Fibroblast of mammary gland (primary cell): ENCODE measurements at places on chromosomes 4 and X.
A peak's percentile ranks its signal among the peaks of the same experiment; 100 is the strongest.

GRCh38 chr4:142567199-142567598 lies 278.9 kb downstream of the INPP4B start:
- DNase-seq = no peak

DNA sequence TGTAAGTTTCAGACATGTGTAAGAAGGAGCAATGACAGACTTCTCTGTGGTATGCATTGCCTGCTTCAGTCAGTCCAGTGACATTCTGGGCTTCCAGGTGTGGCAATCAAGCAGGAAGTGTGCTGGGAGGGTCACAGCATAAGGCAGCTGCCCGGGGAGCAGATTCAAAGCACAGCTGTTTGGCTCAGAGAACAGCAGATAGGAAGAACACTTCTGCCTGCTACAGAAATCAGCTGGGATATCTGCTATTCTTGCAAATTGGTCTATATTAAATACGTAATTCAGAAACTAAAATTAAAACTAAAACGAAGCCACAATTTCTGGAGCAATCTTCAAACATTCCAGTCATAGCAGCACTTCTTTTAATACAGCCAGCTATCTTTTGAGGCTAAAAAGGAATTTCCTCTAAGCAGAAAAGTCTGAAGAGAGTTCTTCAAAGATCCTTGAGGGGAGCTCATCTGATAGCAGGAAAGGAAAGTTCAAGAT lies 47.5 kb upstream of the GALNT7 start:
- no peak for DNase-seq

- peak; percentile 41 for DNase-seq
Observed at GRCh38 chr4:186021461-186022167, 47.3 kb upstream of the TLR3 start.

DNA sequence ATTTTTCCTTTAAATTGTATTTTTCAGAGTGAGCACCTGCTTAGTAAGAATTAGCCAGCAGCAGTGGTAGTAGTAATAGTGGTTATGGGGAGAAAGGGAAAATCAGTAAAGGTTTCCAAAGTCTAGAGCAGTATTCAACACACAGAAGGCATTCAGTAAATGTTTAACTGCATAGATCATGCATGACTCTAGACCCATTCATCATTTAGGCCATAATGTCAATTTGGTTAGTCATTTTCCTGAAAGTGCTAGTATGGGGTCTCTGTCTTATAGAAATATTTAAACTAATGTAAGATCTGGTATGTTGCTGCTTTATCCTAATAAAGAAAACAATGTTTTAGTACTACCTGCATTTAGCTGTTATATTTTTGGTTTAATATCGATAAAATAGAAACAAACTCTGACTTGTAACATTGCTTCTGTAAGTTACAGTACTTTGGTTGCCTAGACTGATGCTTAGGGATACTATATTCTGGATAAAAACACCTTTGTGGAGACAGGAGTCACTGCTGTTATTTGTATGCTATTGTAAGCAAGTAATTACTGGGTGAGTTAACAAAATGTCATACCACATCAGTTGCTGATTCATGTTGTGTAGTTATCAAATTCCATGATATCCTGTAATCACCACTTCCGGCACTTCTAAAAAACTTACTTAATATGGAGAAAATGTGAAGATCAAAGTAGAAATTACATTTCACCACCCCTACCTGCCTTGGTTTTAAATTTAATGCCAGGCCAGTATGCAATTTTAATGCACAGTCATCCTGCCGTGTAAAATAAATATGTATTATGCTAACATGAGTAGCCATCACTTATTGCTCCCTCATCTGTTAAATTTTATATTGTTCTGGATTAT lies 115.8 kb upstream of the BMPR1B start:
- peak; percentile 68 for DNase-seq

DNA sequence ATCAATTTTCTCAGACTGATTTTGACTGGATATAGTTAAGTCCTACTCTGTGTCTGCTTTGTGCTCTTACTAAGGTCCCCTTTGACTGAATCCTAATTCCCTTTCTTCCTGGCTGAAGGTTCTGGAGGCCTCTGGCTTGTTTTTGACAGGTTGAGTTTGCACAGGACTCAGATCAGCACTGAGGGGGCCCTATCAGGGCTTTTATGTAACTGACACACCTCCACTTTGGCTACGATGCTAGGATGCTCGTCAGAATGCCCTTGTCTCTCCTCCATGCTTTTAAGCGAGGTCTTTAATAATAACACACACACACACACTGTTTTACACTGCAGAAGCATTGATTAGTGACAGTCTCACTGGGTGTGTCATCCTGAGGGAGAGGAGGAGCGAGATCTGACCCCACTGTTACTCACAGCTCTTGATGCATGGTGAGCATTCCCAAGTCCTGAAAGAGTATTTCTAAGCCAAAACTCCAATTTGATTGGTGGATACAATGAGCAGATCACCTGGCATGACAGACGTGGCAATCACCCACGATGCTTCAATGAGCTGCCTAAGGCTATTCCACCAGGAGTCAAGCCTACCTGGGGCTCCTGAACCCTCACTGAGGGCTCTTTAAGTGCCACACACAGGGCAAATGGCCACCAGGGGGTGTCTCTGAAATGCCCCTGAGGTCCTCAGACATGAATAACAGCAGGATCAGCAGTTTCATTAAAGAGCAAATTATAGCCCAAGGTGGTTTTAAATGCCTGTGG lies 130.4 kb upstream of the CPEB2 start:
- peak; percentile 40 for DNase-seq

- peak; percentile 35 for DNase-seq
Observed at GRCh38 chr4:122450847-122451246, 5.7 kb downstream of the IL2 start.
